GM23248 (cell line): ENCODE measurements at places on chromosomes 5 and 9. TPM values are rescaled to one million over a fixed set of nuclear protein-coding genes. Genes with fewer than 3 reads are reported as not detected.

DNA sequence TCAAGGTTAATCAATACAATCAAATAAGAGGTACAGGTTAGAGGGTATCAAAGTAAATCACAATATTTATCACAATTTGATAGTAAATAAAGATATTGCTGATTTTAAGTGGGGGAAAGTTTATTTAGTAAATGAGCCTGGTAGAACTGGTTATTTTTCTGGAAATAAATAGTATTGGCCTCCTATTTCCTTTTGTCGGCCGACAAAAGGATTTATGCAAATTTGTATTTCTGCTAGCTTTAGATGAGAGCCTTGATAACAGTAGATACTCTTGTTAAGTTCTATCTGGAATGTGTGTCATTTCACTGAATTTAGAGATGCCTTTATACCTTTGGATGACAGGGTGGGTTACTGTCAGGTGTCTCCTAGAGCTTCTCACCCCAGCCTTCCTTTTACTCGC, 17.8 kb upstream of the SPATA31E1 start:
- no peak for DNase-seq

DNA sequence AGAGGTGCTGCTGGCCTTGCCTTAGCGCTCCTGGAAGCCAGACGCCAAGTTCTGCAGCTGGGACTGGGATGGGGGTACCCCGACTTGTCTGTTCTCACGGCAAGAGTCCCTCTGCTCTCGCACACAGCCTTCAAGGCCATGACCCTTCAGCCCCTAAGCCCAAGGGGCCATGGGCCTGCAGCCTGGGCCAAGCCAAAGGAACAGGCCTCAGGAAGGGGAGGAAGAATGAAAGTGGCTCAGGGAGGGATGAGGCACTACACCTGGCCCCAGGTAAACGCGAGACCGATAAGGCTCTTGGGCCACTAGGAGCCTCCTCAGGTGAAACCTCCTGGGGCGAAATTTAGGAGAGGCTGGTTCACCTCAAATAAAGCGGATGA, 3.9 kb downstream of the EBF1 start:
- DNase-seq = no peak

DNA sequence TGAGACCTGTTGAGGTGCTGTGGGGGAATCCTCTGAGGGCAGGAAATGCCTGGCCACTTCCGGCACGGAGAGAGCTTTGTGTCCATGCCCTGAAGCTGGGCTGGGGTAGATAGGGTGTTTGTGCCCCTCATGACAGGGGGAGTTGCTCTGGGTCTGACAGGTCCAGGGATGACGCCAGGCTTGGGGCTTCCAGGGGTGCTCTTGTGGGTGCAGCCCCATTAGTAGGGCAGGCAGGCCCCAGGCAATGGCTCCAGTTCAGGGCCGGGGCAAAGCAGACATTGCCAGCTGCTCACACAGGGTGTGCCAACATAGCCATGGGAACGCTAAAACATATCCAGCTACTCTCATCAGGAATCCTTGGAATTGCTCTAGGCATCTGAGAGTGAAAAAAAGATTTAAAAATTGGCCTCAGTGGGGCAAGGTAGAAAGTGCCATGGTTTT, 21.1 kb downstream of the PITX1 start:
- peak; percentile 26 for DNase-seq

Gene FBLL1
- 0.16 TPM in 1 of 2 replicates, not detected in the other for polyA plus RNA-seq

DNA sequence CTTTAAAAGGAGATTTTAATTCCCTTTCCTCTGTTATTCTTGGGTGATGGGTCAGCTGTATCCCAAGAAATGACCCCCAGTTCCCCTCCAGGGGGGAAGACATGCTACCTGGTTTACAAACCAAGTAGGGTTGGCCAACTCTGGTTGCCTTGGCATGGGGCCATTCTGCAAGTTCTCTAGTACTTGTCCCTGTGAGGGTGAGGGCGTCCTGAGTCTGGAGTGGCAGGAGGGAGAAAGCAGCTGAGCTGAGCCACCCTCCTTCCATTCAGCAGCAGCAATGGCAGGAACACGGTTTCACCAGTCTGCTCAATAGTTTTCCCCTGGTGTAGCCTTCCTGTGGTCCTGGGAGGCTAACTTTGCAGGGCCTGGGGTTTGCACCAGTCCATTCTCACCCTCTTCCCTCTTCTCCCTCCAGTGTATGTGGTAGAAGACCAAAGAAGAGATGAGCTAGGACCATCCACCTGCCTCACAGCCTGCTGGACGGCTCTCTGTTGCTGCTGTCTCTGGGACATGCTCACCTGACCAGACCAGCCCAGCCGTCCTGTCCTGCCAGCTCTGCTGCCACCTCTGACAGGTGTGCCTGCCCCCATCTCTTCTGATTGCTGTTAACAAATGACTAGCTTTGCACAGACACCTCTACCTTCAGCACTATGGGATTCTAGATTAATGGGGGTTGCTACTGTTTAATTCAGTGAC, 59.9 kb downstream of the PFDN1 start:
- DNase-seq = no peak

DNA sequence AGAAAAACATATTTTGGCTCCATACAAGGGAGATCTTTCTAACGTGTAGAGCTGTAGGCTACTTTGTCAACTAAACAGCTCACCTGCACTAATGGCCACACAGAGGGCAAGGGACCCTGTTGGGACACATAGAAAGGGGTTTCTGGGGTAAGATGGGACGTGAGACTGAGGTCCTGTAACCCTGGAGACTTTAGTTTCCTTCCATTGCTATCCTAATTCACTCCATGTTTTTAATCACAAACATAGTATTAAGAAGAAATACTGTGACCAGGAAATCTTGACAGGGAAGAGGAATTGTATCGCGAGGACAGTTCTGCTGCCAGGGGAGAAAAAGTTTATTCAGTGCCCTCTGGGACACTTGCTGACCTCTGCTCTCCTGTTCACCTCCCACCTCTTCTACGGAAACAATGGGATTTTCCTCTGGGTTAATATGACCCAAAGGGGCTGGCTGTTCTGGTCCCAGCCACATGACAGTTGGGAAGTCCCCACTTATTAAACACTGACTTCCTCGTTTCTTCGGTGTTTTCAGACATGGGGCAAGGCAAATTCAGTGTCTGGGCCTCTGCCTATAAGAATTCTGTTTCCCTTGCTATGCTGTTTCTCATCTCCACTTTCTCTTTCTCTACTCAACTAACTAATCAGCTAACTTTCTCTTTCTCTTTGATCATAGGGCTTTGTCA, 106.9 kb upstream of the SEMA6A start:
- no peak for DNase-seq

Gene GABRA1
- not detected in 2 replicates for polyA plus RNA-seq

DNA sequence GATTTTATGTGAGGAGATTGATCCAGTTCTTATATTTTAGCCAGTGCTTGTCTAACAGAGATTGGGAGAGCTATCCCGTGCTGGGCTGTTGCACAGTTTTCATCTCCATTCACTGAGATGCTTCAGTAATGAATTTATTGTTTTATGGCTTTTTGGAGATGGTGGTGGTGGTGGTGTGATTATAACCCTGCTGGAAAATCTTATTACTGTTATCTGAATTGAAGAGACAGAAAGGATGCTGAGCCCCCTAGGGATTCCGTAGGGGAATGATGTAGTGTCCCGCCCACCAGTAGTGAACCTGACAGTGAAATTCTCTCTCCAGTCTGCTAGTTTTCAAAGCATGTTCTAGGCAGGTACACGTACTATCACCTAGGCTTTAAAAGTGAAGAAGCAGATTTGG, 1.9 kb downstream of the RAI14 start:
- peak; percentile 64 for DNase-seq

Gene TMEM215
- not detected in 2 replicates for polyA plus RNA-seq

DNA sequence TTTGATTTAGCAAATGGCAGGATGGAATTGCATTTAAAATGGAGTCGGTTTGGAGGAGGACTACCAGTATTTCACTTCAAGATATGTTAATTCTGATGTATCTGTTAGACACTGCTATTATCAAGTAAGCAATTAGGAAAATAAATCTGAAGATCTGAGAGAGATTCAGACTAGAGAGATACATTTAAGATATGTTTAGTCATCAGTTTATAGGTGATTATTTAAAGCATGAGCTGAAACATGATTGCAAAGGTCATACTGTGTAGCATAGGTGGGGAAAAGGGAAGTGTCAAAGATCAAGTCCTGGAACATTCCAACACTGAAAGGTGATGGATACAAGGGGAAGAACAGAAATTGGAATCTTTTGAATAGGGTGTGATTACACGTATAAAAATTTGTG, 79.1 kb downstream of the FAM174A start:
- DNase-seq = no peak

DNA sequence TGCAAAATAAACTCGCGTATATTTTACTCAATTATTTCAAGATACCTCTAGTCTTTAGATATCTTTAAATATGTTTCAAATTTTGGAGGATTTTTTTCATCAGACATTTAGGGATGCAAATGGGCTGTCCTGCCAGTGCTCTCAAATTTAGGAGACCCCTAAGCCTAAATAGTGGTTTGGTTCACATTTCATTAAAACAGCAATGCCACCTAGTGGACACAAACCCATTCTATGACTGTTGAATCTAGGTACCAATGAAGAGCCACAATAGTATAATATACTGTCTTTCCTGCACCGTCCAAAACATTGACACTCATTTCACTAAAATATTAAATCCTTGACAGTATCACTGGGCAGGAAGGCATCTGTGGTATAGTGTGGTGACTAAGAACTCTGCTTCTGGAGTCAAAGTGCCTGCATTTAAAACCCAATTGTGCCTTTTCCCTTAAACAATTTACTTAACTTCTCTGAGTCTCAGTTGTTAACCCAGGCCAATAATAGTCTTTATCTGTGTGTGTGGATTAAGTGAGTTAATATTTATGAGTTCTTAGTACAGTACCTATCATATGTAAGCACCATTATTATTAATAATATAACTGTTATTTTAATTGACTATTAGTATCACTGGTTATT, 148.0 kb downstream of the RORB start:
- peak; percentile 24 for DNase-seq

GRCh38 chr5:127235136-127235535, 55.5 kb upstream of the MEGF10 start:
- DNase-seq = no peak

- peak; percentile 5 for DNase-seq
Observed at GRCh38 chr5:146151970-146152369, 30.5 kb downstream of the LARS1 start.

GRCh38 chr9:133264235-133264764, 10.7 kb downstream of the ABO start:
- DNase-seq = no peak

Gene FAXDC2
- 5.4 and 6.7 TPM in 2 replicates for polyA plus RNA-seq

Gene SLC36A3
- polyA plus RNA-seq = not detected in 2 replicates

Gene DMRTA1
- polyA plus RNA-seq = not detected in 2 replicates

Gene PCDHGC3
- polyA plus RNA-seq = 74.4 and 77.4 TPM in 2 replicates

GRCh38 chr5:113382731-113383130, 52.1 kb downstream of the TSSK1B start:
- peak; percentile 49 for DNase-seq

GRCh38 chr5:133466556-133467334, 145.6 kb downstream of the FSTL4 start:
- DNase-seq = no peak

Gene HRH2
- not detected in 2 replicates for polyA plus RNA-seq

Gene PCDHA11
- not detected in 2 replicates for polyA plus RNA-seq

- DNase-seq = peak; percentile 90
Observed at GRCh38 chr9:108056805-108057386, 567.3 kb upstream of the KLF4 start.

GRCh38 chr5:33261305-33261704, 179.5 kb upstream of the TARS1 start:
- DNase-seq = peak; percentile 64

GRCh38 chr9:2559192-2560152, 62.1 kb upstream of the VLDLR start:
- DNase-seq = peak; percentile 94

DNA sequence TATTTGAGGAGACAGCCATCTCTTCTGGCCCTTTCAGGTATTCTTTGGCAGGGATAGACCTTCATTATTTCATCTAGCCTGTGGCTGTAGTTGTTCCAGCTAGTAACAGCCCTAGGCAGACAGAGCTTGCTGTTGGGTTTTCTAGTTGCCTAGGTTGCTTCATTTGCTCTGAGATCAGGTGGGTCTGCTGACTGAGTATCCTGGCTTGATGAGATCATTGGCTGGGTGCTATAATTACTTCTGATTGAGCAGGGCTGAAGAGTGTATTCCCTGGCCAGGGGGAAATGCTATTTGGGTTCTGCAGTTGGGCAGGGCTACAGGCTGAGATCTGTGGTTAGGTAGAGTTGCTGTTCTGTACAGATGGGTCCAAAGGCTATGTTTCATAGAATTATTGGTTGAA, 456.1 kb downstream of the PSAT1 start:
- no peak for DNase-seq

GRCh38 chr9:136596217-136596616, 50.4 kb upstream of the NOTCH1 start:
- no peak for DNase-seq

Gene SPINK7
- polyA plus RNA-seq = not detected in 2 replicates

DNA sequence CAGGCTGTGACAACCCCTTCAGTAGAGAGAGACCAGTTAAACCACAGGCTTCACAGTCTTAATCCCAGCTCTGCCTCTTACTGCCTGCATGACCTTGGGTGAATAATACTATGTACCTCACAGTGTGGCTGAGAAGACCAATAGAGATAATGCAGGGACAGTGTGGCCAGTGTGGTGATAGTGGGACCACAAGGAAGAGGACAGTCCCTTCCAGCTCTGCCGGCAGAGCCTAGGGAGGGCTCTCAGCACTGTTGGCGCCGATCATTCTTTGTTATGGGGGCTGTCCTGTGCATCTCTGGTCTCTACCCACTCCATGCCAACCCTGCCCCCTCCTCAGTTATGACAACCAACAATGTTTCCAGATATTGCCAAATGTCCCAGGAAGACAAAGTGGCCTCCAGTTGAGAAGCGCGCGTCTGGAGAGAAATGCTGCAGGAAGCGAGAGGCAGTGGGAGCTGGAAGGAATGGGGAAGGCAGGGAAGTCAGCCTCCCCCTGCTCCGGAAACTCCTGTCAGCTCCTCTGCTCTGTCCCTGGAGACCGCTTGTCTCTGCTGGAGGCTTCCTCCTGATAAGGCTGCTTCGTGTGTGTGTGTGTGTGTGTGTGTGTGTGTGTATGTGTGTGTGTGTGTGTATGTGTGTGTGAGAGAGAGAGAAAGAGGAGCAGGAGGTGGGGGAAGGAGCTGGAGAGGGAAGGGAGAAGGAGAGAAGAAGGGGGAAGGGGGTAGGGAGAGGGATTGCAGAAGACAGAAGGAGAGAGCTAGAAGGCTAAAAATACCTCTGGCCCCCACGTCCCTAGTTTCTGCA, 31.8 kb upstream of the FABP6 start:
- no peak for DNase-seq

Gene PLAC8L1
- polyA plus RNA-seq = 0.41 and 0.56 TPM in 2 replicates

DNA sequence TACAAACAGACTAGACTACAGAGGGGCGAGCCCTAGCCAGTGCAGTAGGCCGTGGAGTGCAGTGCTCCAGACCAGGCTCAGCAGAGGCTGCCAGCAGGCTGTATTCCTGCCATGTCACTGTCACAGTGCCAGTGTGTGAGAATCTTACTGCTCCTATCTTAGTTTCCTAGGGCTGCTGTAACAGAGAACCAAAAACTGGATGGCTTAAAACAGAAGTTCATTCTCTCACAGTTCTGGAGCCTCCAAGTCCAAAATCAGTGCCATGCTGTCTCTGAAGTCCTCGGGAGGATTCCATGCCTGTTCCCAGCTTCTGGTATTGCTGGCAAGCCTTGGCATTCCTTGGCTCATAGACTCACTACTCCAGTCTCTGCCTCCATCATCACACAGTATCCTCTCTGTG, 75.0 kb upstream of the SAP30L start:
- DNase-seq = peak; percentile 61

- DNase-seq = no peak
Observed at GRCh38 chr5:93039888-93040287, 541.1 kb downstream of the NR2F1-AS1 start.

Gene C5orf58
- not detected in 2 replicates for polyA plus RNA-seq
